ENCODE measurements at places on chromosomes 5 and 9. TPM values are rescaled to one million over a fixed set of nuclear protein-coding genes. Genes with fewer than 3 reads are reported as not detected.

GHR gene
- 24.1 TPM for polyA plus RNA-seq

SV2C gene
- polyA plus RNA-seq: not detected

PLPP6 gene
- 4.6 TPM for polyA plus RNA-seq

EDIL3 gene
- polyA plus RNA-seq: 13.2 TPM

ADGRD2 gene
- not detected for polyA plus RNA-seq

LCN10 gene
- polyA plus RNA-seq: 5.6 TPM

GABRP gene
- polyA plus RNA-seq: 0.67 TPM

SCGB3A1 gene
- polyA plus RNA-seq: 1.8 TPM

CENPK gene
- polyA plus RNA-seq: 11.4 TPM

NSUN2 gene
- polyA plus RNA-seq: 49.2 TPM

ZFP2 gene
- 2.4 TPM for polyA plus RNA-seq

ZNF608 gene
- polyA plus RNA-seq: 25.4 TPM

GPR151 gene
- polyA plus RNA-seq: not detected

SH3RF2 gene
- polyA plus RNA-seq: 5.2 TPM

DAPK1 gene
- 25.5 TPM for polyA plus RNA-seq

ARHGAP26 gene
- 13.8 TPM for polyA plus RNA-seq

EGFLAM gene
- 37.6 TPM for polyA plus RNA-seq

SLC46A2 gene
- 0.18 TPM for polyA plus RNA-seq

ACSL6 gene
- 0.34 TPM for polyA plus RNA-seq

MLANA gene
- 1.4 TPM for polyA plus RNA-seq

OR1Q1 gene
- not detected for polyA plus RNA-seq

FREM1 gene
- polyA plus RNA-seq: 20.2 TPM

MYOZ3 gene
- 12.5 TPM for polyA plus RNA-seq

IL3 gene
- not detected for polyA plus RNA-seq

SHC3 gene
- 0.67 TPM for polyA plus RNA-seq

ZNF483 gene
- polyA plus RNA-seq: 1.5 TPM

RGS7BP gene
- polyA plus RNA-seq: 15.2 TPM

PCBD2 gene
- polyA plus RNA-seq: 11.6 TPM

RACK1 gene
- 3,562 TPM for polyA plus RNA-seq

NEUROG1 gene
- polyA plus RNA-seq: not detected

MEIKIN gene
- not detected for polyA plus RNA-seq

NR2F1-AS1 gene
- polyA plus RNA-seq: 2.7 TPM

LTC4S gene
- 2.8 TPM for polyA plus RNA-seq

FBP2 gene
- 86.4 TPM for polyA plus RNA-seq

PRR16 gene
- 28.0 TPM for polyA plus RNA-seq

PCDHB10 gene
- 5.3 TPM for polyA plus RNA-seq

HAVCR1 gene
- polyA plus RNA-seq: not detected

ARSK gene
- polyA plus RNA-seq: 10.0 TPM

SPINK7 gene
- polyA plus RNA-seq: 0.61 TPM

SH3TC2 gene
- polyA plus RNA-seq: 1.8 TPM

Data from hindlimb muscle (tissue), 1 donor.